ENCODE measurements at places on chromosomes 7 and 10.

- no peak for DNase-seq
Measured at GRCh38 chr10:80855348-80855971, 317.8 kb downstream of the SH2D4B start.

DNA sequence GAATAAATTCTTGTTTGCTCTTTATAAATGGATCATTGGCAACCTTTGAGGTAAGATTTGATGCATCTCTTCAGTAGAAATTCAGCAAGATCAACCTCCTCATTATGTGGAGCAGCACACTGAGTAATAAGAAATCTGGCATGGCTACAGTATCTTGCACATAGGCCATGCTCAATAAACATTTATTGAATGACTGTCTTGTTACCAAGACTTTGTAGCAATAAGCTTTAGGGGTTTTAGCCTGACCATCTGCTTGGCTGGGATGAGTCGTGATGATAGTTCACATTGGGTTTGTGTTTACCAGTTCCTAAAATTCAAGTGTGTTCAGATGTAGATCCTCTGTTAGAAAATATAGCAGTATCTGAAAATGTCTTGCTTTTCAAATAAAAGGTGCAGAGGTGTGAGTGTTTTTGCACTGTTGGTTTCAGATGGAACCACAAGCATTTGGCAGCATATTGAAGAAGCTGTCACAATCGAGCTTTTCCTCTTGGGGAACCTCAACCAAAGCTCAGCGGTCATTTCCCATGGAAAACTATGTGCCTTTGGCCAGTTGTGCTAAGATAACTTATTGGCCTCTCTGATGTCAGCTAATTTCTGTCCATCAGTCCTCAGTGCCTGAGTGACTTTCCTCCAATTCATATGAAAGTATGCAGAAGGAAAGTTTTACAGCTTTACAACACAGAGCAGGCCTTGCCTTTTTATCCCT is 442.6 kb downstream of the GFRA1 start:
- DNase-seq, result no peak

- DNase-seq, result no peak
Measured at GRCh38 chr7:130845581-130846085, 111.6 kb upstream of the KLF14 start.

- DNase-seq, result no peak
Measured at GRCh38 chr7:108417926-108418325, 38.3 kb downstream of the NRCAM start.

GRCh38 chr10:62811159-62811875 is 4.8 kb downstream of the EGR2 start:
- DNase-seq, result no peak

- DNase-seq, result no peak
Measured at GRCh38 chr10:7039859-7040258, 371.0 kb downstream of the SFMBT2 start.

DNA sequence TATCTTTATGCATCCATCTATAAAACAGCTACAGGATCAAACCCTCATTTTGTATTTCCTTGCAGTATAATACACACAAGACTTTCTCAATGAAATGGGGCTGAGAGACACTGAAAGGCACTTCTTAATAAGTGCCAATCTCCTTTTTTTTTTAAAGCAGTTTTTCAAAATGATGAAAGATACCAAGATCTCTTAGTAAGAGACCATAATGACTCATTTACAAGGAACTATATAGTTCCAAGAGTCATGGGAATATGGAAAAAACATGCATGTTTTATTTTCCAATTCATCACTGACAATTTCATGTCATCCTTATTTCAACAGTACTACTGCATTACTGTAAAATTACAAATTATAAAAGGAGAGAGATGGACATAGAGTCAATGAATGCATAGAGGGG is 973.7 kb downstream of the GATA3 start:
- DNase-seq, result no peak

- DNase-seq, result no peak
Measured at GRCh38 chr7:158284617-158285382, 302.8 kb downstream of the PTPRN2 start.

DNA sequence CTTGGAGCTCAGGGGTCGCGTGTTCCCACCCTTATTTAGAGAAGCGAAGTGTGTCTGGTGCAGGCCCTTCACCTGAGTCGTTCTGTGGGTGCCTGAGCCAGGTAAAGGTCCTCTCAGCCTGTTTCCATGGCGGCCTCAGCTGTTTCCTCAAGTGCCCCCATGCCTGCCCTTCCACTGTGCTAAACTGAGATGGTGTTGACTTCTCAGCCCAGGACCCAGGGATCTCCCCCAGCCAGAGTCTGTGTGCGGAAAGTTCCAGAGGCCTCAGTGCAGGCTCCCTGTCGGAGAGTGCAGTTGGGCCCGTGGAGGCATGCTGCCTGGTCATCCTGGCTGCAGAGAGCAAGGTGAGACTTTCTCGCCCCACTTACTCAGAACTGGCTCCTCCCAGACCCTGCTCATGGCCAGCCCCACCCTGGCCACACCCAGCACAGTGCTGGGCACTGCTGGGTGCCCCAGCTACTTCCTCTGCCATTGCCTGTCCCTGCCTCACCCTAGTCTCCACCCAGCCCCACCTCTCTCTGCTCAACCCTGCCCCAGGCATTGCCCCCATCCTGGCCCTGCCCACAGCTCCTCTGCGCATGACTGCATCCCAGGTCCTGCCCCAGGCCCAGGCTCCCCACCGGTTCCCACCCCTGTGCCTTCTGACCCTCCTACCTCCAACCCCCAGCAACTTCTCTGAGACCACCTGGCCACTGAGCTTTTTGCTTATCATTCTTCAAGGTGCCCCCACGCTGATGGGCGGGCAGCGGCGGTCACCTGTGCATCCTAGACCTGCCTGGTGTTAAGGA is 20.3 kb downstream of the NACAD start:
- no peak for DNase-seq

- no peak for DNase-seq
Measured at GRCh38 chr7:22832401-22832800, 9.8 kb upstream of the TOMM7 start.

DNA sequence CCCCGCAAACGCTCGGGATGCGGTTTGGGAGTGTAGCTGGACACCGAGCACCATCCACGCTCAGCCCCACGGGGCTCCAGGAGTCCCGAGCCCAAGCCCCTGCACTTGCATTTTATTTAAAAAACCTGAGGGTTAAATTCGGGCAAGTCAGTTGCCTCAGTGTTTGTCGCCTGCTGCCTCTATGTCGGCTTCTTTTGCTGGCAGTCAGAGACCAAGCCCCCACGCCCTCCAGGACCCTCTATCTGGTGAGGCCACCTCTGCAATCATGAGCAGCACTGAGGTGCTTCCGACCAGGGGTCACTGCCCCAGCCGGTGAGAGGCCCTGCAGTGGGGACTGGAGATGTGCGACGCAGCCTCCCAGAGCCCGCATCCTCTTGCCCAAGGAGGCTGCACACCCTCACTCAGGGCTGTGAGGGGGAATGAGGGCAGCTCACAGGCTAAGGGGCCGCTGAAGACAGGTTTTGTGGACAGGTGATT is 13.3 kb upstream of the ZNF273 start:
- no peak for DNase-seq

GRCh38 chr7:106773228-106773627 is 91.9 kb upstream of the PIK3CG start:
- no peak for DNase-seq

- no peak for DNase-seq
Measured at GRCh38 chr7:34438436-34438835, 219.6 kb upstream of the NPSR1 start.

DNA sequence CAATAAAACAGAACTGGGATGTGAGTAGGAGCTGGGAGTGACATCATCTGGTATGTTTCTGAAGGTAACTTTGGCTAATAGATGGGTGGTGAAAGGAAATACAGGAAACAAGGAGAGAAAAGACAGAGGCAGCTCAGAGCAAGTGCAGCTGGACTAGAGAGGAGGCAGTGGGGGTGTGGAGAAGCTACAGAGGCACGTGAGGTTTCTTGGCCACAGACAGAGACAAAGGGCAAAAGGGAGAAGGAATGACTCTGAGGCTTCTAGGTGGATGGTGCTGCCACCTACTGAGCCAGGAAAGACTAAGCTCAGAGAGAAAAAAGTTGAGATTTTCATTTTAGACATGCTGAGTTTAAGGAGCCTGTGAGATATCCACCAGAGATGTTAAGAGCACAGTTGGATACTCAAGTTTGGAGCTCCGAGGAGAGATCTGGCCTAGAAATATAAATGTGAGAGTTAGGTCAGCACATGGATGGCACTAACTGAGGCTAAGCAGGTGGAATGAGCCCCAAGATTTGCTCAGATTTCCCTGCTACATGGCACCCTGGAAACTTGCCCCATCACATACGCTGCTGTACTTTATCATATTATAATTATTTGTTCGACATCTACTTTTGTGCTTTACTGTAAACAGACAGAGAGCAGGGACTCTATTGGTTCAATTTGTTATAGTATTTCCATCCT is 293.0 kb upstream of the IMMP2L start:
- DNase-seq, result peak; percentile 19

DNA sequence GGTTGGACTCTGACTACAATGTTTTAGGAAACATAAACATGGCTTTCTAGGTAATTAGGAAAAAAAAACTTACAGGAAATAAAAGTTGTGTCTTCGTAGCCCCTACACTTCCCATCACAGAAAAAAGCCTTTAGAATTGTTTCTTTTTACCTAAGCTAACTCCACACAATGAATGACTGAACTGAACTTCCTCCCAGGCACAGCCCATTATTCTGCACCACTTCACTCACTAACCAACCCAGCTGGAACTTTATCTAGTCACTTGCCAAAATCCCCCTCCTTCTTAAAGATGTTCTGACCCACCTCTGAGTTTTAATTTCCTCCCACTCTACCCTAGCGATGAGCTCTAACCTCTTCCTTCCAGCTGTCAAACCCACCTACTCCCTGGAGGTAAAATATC is 91.7 kb upstream of the MEOX2 start:
- no peak for DNase-seq

GRCh38 chr7:1752111-1752510 is 82.0 kb downstream of the ELFN1 start:
- DNase-seq, result no peak

GRCh38 chr7:44769776-44770294 is 21.2 kb downstream of the ZMIZ2 start:
- no peak for DNase-seq

DNA sequence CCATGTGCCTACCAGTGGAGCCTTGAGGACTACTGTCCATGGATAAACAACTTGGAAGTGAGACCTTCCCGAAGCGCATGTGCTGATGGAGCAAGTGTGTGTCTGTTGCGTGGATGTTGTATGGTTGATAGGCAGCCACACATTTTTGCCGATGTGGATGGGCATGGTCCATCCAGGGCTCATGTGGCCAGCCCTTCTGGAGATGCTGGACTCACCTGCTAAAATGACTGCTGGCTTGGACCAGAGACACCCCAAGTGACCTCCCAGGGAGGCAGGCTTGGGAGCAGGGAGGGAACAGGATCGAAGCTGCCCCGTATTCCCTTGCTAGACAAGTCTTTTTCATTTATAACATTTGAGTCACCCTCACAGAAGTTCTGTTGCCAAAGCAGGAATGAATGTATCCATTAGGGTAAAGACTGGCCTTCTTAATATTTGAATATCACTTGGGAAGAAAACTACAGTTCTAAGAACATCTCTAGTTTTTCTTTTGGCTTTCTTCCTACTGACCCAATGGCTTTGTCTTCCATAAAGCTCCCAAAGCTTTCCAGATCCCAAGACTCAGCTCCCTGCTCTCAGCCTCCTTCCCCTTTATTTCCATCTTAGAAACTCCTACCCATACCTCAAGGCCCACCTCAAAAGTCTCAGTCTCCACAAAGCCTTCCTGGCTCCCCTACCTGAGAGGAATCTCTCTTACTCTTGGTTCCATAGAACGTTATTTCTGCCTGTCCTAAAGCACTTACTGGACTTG is 3.0 kb downstream of the PTPRE start:
- no peak for DNase-seq

DNA sequence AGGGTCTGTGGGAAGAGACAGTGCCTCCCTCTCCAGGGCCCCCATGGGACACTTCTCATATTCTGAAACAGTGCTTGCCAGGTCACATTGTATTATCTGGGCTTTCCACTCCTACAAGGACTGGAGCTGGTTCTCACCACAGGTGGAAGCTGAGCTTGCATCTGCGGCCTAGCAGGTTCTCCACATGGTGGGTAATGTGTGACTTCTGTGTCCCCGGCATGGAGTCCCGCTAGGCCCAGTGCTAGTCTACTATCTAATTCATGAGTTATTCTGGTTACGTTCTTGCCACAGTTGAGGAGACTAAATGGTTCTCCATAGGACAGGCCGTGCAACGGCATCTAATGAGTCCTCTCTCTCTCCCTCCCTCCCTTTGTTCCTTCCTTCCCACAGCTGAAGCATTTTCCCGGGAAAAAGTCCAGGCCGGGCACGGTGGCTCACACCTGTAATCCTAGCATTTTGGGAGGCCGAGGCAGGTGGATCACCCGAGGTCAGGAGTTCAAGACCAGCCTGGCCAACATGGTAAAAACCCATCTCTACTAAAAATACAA is 27.7 kb downstream of the PRLHR start:
- no peak for DNase-seq

DNA sequence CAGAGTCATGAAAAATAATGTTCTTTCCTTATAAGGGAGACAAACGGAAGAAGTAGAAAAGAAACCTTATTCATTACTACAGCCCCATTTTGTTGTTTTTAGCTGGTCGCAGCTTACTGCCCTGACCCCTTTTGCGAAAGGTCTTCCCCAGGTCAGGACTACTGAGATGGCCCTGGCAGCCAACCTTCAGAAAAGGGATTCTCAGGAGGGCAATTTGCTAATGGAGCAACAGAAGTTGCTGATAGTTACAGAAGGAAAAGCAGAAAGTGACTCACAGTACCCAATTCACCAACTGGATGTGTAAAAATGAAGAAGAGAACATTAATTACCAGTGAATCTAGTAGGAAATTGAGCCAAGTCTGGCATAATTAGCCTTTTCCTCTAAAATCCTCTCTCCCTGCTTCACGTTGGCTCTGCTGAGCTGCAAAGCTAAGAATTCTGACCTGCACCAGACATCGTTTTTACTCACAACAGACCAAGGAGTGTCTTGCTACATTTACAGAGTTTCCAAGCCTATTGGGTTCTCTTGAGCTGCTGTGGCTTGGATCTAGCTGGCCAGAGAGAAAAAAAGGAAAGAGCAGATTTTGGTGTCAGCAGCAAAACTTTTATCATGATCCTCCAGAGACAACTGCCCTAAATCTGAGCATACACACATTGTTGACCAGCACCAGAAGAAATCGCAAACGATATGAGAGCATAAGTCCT is 499.9 kb upstream of the FZD8 start:
- no peak for DNase-seq

- no peak for DNase-seq
Measured at GRCh38 chr7:53768186-53768585, 732.8 kb downstream of the POM121L12 start.

- DNase-seq, result no peak
Measured at GRCh38 chr7:1247527-1248041, 14.9 kb downstream of the UNCX start.

GRCh38 chr7:107185716-107186115 is 16.9 kb downstream of the HBP1 start:
- no peak for DNase-seq

- DNase-seq, result no peak
Measured at GRCh38 chr7:143379611-143380259, 1.4 kb upstream of the ZYX start.

All from forelimb muscle (tissue), 1 donor.